ENCODE measurements at places on chromosomes 6 and 20. TPM values are rescaled to one million over a fixed set of nuclear protein-coding genes. Genes with fewer than 3 reads are reported as not detected.

Gene RNF182
- total RNA-seq, result 1.6 TPM

Gene BPI
- total RNA-seq, result not detected

Gene WASF1
- 11.3 TPM for total RNA-seq

Gene ABHD16B
- total RNA-seq, result 0.24 TPM

Gene LY86
- not detected for total RNA-seq

Gene HELZ2
- total RNA-seq, result 281 TPM

Gene NFATC2
- 15.8 TPM for total RNA-seq

Gene IL22RA2
- total RNA-seq, result not detected

DNA sequence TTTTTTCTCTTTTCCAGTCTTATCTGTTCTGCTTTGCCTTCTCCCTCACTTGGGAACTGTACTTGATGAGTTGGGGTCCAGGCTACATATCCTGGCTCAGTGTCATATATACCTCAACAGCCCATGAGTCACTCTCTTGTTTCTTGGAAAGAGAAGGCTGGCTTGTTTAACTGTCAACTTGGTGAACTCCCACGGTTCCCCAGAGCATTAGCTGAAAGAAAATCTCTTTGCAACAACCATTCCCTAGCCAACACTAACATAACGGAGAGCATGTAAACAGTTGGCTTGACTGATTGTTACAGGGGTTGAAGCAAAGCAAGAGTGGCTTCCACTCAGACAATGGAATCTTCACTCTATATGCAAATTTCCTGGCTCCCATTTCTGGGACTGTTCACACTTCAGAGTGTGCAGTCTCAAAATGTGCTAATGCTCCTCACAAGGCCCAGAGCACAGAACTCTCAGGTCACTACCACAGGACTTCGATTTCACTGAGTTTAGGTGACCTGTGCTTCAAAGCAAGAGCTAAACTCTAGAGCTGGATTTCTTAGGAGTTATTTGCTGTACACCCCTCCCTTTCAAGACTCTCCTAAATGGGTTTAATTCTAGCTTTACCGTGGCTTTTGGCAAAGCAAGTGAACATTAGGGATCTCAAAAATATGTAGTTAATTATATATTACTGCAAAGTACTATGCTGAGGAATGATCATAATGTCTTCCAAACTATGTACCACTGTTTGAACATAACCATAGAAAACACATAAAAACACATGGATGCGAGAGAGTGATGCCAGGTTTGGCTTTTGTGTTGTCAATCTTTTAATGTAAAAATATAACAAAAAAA, 609.8 kb downstream of the RFPL4B start:
- no peak for DNase-seq

GRCh38 chr6:145042559-145042958, 692.8 kb downstream of the EPM2A start:
- peak; percentile 5 for DNase-seq

- no peak for DNase-seq
Observed at GRCh38 chr6:36927691-36928546, 26.6 kb upstream of the PI16 start.

DNA sequence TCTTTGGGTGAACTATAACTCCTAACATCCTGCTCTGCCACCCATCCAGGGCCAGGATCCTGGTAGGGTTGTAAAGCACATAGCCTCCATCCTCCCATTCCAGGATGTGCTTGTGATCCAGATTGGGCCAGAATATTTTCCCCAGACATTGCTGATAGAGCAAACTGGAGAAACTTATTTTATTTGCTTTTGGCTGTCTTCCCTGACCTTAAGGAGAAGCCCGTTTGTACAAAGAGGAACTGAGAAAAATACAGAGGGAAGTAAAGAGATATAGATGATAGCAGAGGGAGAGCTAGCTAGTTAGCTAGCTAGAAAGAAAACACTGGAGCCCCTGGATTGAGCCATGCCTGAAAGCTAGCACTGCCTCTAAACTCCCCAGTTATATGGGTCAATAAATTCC, 9.0 kb upstream of the HDAC2 start:
- DNase-seq, result no peak

- no peak for DNase-seq
Observed at GRCh38 chr20:37352608-37352980, 6.7 kb downstream of the SRC start.

DNA sequence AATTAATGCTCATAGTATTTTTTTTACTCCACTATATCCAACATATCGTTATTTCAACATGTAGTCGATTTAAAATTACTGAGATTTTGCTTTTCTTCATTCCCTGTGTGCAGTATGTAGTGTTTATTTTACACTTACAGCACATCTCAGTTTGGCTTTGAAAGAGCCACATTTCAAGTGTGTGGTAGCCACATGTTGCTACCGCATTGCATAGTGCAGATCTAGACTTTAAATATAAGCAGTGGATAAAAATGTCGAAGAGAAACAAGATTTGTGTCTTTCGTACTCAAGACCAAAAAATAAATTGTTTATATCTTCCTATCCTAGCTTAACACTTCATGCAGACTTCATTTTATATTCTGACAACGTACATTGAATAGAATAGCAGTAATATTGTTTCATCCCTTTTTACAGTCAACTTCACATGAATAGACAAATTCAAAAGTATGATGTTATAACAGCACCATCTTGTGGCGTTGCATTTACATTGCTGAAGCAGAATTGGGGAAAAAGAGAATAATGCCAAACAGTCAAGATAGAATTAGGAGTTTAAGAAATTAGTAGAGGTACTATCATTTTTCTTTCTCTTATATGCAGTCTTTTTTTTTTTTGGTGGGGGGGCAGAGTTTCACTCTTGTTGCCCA, 29.9 kb downstream of the FBXO5 start:
- no peak for DNase-seq

GRCh38 chr20:19616081-19616480, 142.0 kb upstream of the RIN2 start:
- no peak for DNase-seq

DNA sequence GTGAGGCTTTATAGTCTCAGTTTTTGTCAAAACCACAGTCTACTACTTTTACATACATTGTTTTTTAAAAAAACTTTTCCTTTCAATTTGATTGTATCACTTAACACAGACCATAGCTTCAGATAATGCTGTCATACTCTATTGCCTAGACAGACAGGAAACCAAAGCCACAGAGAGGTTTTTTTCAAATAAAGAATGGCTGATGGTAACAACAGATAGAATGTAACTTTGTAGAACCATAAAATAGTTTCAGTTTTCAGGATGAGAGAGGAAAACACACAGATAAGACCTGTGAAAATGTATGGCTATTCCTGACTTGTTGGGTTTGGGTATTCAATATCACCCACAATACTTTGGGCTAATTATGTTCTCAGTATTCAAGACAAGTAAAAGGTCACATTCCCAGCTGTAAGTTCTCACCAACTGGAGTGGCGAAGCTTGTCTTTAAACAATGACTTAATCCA, 94.0 kb downstream of the ADGRG6 start:
- DNase-seq, result no peak

DNA sequence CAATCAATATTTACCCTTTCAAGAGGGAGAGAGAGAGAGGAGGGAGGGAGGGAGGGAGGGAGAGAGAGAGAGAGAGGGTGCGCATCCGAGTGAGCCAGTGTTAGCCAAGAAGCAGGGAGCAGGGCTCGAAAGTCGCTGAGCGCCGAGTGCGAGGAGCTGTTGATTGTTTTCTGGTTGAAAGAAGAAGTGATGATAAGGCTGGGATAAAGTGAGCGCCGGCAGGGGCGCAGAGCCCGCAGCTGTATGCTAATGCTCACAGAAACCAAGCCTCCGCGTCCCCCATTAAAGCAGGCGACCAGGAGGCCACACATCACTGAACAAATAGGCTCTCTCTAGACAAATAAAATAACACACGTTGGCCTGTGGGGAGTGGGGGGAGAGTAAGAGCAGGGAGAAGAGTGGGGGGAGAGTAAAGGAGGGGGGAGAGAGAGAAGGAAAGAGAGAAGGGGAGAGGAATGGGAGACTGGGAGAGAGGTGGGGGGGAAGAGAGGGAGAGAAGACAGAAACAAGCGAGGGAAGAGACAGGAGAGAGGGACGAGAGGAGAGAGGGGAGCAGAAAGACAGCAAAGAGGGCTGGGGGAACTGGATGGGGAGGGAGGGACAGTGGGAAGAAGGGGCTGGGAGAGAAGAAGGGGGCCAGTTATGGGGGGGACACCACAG, 5.0 kb upstream of the INSM1 start:
- DNase-seq, result no peak

GRCh38 chr6:30162265-30163089, 869 bp upstream of the TRIM15 start:
- no peak for DNase-seq

DNA sequence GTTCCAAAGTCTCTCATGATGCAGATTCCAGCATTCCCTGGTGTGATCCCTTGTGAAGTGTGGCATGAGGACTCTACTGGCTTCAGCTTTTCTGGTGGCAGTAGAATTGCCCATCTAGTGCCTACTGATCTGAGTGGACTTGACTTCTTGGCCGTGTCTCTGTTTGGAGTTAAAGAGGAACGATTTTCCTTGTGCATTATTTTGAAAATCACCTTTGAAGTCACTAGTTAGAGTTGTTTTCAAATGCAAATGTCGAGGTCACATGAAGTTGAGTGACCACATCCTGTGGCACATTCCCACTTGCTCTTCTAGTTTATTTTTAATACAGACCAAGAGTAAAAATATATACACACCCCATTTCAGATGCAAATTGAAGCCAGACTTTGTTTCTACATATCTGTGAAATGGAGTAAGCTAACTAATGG, 270.7 kb upstream of the TAB2 start:
- no peak for DNase-seq

GRCh38 chr6:163338671-163339405, 75.7 kb upstream of the QKI start:
- no peak for DNase-seq

DNA sequence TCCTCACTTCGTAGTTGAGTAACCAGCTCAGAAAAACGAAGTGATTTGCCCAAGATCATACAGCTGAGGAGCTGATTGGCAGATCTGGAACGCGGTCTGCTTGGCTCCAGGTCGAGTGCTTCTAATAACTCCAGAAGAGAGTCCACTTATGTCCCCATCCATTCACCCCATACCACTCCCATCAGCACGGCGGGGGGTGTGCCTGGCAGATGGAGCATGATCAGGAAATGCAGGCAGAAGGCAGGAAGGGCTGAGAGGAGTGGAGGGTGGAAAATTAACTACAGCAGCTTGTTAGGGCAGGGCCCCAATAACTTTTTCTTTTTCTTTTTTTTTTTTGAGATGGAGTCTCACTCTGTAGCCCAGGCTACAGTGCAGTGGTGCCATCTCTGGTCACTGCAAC, 15.0 kb downstream of the FITM2 start:
- no peak for DNase-seq

GRCh38 chr6:135461208-135461607, 36.3 kb downstream of the AHI1 start:
- DNase-seq, result no peak

DNA sequence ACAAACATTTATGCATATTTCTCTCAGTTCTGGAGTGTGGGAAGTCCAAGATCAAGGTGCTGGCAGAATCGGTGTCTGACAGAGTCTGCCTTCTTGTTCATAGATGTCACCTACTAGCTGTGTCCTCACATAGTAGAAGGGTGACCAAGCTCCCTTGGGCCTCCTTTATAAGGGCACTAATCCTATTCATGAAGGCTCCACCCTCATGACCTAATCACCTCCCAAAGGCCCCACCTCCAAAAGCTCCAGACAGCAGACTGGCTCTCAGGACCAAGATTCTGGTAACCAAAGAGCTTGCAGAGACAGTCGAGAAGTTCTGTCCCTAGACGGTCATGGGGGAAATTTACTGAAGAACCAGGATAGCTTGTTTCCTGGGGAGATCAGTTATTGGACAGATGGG, 139.1 kb downstream of the COL9A1 start:
- no peak for DNase-seq

All from Calu3 (cell line).